ENCODE measurements at places on chromosomes 7 and 10.

GRCh38 chr7:55149001-55149400, 130.2 kb downstream of the EGFR start:
- no peak for DNase-seq

GRCh38 chr10:85643171-85643844, 723.3 kb downstream of the GRID1 start:
- no peak for DNase-seq

DNA sequence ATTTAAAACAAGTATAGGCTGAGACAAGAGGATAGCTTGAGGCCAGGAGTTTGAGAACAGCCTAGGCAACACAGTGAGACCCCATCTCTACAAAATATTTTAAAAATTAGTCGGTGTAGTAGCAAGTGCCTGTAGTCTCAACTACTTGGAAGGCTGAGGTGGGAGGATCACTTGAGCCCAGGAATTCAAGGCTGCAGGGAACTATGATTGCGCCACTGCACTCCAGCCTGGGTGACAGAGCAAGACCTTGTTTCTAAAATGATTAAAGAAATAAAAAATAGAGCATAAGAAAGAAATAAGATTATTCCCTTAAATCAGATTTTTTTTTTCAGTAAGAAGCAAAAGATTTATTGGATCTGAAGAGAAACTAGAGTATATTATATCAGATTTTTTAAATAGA, 11.7 kb downstream of the LRRC20 start:
- DNase-seq = no peak

GRCh38 chr7:36045326-36045725, 107.7 kb upstream of the EEPD1 start:
- no peak for DNase-seq

DNA sequence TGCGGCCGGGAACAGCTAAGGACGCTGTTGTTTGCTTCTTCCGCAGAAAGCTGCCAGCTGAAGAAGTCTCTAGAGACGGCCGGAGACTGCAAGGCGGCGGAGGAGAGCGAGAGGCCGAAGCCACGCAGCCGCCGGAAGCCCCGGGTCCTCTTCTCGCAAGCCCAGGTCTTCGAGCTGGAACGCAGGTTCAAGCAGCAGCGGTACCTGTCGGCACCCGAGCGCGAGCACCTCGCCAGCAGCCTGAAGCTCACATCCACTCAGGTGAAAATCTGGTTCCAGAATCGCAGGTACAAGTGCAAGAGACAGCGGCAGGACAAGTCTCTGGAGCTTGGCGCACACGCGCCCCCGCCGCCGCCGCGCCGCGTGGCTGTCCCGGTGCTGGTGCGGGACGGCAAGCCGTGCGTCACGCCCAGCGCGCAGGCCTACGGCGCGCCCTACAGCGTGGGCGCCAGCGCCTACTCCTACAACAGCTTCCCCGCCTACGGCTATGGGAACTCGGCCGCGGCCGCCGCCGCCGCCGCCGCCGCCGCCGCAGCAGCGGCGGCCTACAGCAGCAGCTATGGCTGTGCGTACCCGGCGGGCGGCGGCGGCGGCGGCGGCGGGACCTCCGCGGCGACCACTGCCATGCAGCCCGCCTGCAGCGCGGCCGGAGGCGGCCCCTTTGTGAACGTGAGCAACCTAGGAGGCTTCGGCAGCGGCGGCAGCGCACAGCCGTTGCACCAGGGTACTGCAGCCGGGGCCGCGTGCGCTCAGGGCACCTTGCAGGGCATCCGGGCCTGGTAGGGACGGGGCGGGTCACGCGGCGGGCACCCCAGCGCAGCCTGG, 2.4 kb downstream of the NKX2-3 start:
- no peak for DNase-seq

GRCh38 chr7:101179117-101179516, 976 bp downstream of the NAT16 start:
- DNase-seq = no peak

GRCh38 chr10:3948843-3949242, 163.8 kb upstream of the KLF6 start:
- DNase-seq = no peak

DNA sequence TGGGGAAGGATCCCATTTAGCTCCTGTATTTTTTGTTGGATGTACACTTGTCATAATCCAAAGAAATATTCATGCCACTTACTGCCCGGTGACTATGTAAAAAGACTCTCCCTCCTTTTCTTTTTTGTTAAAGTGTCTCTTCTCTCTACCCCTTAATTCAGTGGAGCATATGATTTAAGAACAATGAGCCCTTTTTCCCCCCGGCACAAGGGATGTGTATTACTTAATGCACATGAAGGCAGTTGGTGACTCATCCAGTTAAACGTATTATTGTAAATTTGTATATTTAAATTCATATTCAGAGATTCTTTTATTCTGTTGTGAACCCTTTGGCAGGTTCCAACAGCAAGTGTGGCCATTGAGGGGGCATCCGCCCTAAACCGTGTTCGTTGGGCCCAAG, 241.9 kb downstream of the SLC25A13 start:
- no peak for DNase-seq

DNA sequence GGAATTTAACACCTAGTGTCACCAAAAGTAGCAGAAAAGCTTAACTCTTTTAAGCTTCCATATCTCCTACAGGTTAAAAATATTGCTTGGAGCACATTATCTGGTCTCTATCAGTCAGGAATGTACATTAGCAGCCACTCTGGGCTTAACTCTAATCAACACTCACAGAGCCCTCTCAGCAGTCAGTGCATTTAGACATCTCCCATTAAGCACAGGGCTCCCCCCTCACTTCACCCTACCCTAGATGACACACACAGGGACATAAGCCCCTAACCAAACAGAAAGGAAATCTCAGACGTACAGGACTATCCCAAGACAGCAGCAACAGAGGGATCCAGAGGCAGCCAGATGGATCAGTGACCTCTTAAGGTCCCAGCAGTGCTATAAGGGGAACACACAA, 26.4 kb downstream of the FBXW4 start:
- DNase-seq = no peak

DNA sequence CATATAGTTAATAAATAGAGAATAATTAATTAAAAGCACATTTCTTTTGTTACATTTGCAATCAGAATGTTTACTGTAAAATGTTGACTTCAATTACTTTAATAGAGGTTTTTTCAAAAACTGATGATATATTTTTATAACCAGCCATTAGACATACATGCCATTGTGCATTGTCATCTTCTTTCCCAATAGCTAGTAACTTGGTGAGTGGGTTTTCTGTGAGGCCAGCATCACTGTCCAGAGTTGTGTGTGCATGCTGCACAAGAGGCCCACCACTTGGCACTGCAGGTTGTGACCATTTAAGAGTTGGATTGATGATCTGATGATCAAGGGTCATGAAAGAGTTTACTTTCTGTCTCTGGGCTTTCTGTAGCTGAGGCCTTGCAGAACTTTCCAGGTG, 46.5 kb downstream of the TFEC start:
- DNase-seq = no peak

- no peak for DNase-seq
Measured at GRCh38 chr7:104228442-104228841, 20.6 kb upstream of the ORC5 start.

GRCh38 chr7:80640846-80641245, 2.4 kb downstream of the CD36 start:
- DNase-seq = peak; percentile 24

DNA sequence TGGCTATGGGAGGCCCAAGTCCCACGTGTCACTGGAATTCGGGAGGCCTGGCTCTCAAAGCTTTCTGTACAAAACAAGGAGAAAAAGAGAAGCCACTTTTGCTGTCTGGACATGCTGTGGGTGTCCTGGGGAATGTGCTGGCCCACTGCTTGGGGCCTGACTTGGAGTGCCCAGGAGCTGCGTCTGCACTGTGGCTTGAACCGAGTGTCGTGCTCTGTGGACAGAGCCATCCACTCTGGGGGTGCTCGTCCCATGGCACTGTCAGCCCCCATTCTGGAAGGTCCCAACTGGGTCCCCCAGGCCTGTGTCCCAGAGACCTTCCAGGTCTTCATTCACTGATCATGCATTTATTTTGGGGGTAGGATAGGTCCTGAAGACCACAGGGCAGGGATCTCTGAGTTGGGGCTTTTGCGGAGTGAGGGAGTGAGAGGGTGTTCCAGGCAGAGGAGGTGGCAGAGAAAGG, 138.0 kb downstream of the LHPP start:
- no peak for DNase-seq

GRCh38 chr10:70552586-70552985, 50.0 kb downstream of the PRF1 start:
- DNase-seq = no peak

- no peak for DNase-seq
Measured at GRCh38 chr7:144854839-144855424, 19.1 kb upstream of the TPK1 start.

DNA sequence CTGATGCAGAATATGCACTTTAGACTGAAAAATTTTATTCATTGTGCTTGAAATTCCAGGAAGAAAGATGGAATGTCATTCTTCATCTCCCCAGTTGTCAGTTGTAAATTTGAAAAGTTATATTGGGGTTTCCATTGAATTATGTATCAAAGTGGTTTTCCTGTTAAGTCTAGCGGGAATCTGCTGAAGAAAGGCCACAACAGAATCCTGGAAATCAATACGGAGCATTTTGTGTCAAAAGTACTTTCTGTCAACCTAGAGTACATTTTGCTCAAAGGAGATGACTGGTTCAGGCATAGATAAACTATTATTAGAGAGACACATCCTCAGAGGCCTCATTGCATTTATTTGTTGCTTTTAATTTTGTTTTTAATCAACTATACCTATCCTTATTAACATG, 538.2 kb upstream of the SEMA3D start:
- no peak for DNase-seq

- no peak for DNase-seq
Measured at GRCh38 chr7:52257890-52258289, 777.5 kb upstream of the POM121L12 start.

- no peak for DNase-seq
Measured at GRCh38 chr10:62614389-62615157, 189.9 kb upstream of the ADO start.

GRCh38 chr10:6863381-6863780, 283.3 kb upstream of the PRKCQ start:
- DNase-seq = no peak

GRCh38 chr7:42198974-42199668, 37.9 kb downstream of the GLI3 start:
- no peak for DNase-seq

DNA sequence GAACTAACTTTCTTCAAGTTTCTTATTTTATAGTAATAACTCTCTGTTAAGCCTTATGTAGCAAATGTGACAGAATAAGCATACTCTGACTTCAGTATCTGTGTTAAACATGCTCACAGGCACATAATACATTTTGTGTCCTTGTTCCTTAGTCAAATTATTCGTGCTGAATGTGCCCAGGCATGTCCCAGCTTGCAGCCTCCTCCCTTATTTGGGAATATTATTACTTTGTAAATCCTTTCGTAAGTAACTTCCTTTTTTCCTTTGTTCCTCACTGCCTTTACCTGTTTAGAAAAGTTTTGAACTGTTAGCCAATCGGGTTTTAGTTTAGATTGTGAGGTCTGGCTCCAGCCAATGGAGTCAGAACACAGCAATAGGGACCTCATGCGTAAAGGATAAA, 46.9 kb downstream of the GALNT11 start:
- DNase-seq = no peak

DNA sequence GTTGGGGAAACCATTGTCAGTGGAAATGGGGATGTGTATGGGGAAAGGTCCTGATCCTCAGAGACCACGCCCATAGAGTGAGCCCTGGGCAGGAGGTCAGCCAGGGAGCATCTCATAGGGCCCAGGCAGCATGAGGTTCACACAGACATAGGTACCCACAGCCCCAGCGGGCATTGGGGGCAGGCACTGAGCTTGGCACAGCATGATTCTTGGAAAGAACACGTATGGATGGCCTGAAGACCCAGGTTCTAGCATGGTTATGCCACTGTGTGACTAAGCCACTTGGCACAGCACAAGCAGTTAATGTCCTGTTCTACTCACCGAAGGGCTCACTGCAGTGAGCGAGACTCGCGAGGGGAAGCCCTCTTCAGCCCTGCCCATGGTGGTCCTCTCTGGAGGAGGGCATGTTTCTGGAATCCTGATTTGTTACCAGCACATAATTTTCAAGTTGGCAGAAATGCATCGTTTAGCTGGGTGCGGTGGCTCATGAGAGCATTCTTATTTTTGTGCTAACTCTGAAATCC, 125.2 kb downstream of the UBE2H start:
- DNase-seq = no peak

DNA sequence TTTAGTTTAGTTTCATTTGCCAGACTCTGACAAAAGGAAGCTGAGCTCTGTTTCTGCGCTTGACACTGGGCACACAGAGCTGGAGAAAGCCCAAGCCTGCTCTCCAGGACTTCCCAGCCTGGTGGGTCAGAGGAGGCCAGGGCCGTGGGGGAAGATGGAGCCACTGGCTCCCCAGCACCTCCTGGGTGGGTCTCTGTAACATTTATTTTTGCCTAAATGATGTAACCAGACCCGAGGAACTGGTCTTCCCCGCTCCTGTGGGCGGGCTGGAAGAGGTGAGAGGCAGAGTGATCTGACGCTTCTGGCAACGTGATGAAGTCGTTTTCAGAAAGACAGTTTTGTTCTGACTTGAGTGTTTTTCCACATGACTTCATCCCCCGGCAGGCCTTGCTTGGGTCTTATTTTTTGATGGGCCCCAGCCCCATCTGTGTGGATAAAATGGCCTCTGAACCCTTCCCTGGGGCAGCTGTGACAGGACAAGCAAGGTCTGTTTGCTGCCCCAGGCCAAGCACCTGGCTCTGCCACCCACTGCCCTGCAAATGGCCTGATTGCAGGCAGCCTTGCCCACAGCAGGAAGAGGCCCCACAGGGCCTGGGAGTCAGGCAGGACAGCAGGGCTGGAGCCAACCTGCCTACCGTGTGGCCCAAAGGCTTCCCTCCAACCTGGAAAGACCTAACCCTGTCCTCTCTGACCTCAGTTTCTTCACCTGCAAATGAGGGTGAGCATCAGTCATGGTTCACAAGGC, 304.9 kb upstream of the ZMIZ1 start:
- no peak for DNase-seq

DNA sequence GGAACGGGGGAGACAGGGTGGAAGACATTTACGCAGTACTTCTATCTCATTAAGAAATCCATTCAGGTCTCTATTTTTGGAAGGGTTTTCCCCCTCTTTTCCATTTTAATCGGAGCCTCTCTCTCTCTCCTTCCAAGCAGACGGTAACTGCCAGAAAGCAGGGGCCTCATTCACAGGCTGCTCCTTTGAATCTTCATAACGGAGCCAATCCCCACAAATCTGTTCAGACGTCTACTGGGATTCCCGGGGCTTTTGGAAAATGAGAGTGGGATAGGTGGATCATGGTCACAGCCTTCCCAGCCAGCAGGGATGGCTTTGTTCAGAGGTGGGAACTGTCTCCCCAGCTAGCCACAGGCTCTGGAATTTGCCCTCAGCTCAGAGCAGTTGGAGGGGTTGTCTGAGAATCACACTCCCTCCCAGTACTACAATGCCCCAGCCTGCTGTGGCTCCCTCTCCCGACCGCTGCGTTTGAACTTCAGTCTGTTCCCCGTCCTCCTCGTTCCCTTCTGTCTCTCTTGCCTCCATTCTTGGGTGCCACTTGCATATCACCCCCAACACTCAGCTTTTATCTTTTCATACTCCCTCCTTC, 413.6 kb downstream of the PLXNA4 start:
- no peak for DNase-seq

Data from hematopoietic multipotent progenitor cell treated with erythropoietin and hydrocortisone succinate and interleukin-3 and kit ligand, for 15 days (in vitro differentiated cells).